HTR-8/SVneo (cell line): ENCODE measurements at places on chromosomes 7 and 10.

- DNase-seq, result no peak
Observed at GRCh38 chr10:101256387-101256786, 27.1 kb upstream of the LBX1 start.

- no peak for DNase-seq
Observed at GRCh38 chr7:23353172-23353571, 54.0 kb downstream of the MALSU1 start.

DNA sequence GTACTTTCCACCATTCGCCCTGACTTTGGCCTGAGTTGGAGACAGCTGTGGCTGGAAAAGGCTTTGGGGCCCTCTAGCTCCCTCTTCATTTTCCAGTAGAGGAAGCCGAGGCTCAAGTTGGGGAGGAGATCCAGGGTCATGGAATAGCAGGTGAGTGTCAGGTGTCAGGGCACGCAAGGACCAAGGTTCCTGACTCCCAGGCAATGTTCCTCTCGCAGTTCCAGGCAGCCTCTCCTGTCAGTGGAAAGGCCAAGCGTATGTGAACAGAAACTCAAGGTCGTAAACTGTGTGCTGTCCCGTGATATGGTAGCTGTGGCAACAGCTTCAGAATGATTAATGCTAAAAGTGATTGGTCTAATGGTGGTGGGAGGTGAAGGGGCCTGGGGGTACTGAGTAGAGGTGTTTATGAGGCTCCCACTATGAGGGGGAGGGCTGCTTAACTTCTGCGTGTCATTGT lies 13.2 kb downstream of the ADAMTS14 start:
- no peak for DNase-seq

DNA sequence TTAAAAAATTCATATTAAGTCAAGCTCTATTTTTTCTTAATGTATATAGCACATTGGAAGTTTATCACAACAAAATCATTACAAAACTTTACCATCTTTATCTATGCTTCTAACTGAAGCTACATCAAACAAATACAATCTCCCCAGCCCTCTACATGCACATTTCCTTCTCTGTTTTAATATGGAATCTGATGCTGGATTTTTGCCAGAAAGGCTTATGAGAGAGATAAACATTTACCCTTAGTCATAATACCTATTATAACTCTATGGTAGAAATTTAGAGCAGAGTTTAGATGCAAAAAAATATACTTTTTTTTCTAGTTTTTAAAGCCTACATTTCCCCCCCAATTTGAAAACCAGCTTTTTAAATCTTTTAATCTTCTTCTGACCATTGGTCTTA lies 1198.6 kb downstream of the GATA3 start:
- DNase-seq, result no peak

DNA sequence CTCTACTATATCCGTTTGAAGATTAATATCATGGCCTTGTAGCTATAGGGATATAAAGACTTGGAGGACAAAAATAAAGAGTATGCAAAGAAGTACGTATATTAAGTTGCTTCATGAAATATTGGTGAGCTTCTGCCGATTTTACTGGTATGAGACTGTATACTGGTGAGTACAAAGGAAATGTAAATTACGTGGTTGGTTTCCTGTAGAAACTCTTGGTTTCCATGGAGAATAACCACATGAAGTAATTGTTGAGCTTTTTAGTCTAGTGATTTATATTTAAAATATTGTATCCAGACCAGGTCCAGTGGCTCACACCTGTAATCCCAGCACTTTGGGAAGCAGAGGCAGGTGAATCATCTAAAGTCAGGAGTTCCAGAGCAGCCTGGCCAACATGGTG lies 32.2 kb upstream of the GLI3 start:
- no peak for DNase-seq
